Spleen (tissue), 13 donors: ENCODE measurements at places on chromosomes 7 and 10. TPM values are rescaled to one million over a fixed set of nuclear protein-coding genes. Genes with fewer than 3 reads are reported as not detected.

The KLF6 gene
- polyA plus RNA-seq = 26.6 TPM

DNA sequence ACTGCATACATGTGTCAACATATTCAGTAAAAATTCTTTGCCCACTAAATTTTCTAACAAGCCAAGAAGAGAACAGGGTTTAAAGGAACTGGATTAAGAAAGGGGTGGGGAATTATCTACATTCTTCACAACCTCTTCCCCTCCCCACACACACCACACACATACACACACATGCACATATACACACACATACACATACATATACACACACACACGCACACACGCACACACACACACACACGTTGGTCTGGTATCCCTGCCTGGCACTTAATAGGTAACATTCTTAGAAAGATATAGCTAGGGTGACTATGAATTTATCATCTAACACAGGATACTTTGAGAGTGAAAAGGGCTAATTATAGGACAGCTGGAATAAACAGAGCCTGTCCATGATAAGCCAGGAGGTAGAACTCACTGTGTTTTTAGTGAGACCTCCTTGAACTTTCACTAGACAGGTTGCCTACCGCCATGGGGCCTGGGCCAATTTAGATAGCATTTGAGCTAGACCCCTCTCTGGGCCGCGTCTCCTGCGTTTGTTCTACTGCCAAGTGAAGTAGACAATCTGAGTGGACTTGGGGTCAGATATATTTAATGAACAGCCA is 33.1 kb upstream of the EPC1 start:
- no peaks in the 10 kb centered on the region for H3K27me3 ChIP-seq
- DNase-seq = no peak
- no peak overlapping the region for H3K4me3 ChIP-seq
- H3K4me1 ChIP-seq = peaks cover 28% of the 10 kb centered on the region
- no peaks in the 10 kb centered on the region for H3K36me3 ChIP-seq

The PCBD1 gene
- polyA plus RNA-seq = 25.0 TPM

GRCh38 chr7:35035511-35035961 is 1.7 kb downstream of the DPY19L1 start:
- no peaks in the 10 kb centered on the region for H3K27me3 ChIP-seq
- no peak for DNase-seq
- peak overlapping the region; percentile 93 for H3K4me3 ChIP-seq
- H3K4me1 ChIP-seq = peaks cover 26% of the 10 kb centered on the region
- H3K27ac ChIP-seq = peak overlapping the region; percentile 90
- no peaks in the 10 kb centered on the region for H3K36me3 ChIP-seq

DNA sequence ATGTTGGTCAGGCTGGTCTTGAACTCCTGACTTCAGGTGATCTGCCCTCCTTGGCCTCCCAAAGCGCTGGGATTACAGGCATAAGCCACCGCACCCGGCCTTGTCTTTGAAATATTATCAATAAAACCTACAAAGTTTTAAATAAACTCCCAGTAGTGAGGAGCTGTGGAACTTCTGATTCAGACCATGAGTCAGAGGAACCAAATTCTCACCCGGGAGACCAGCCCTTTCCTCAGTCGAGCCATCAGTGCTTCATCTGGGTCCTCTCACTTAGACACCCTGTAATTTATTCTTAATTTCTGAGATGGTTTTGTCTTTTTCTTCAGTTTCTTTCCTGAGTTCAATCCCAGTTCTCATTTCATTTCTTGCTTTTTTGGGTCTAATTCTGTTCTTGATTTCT is 68.6 kb downstream of the DYNC2I1 start:
- no peaks in the 10 kb centered on the region for H3K27me3 ChIP-seq
- no peaks in the 10 kb centered on the region for H3K4me1 ChIP-seq
- no peak overlapping the region for H3K4me3 ChIP-seq
- no peak overlapping the region for H3K27ac ChIP-seq
- DNase-seq = no peak
- peaks cover 3% of the 10 kb centered on the region for H3K36me3 ChIP-seq

- H3K27me3 ChIP-seq = no peaks in the 10 kb centered on the region
- no peaks in the 10 kb centered on the region for H3K36me3 ChIP-seq
- no peak for DNase-seq
- no peak overlapping the region for H3K27ac ChIP-seq
- peaks cover 6% of the 10 kb centered on the region for H3K4me1 ChIP-seq
These were observed 26.5 kb downstream of the VWA2 start for GRCh38 chr10:114265392-114266053.

DNA sequence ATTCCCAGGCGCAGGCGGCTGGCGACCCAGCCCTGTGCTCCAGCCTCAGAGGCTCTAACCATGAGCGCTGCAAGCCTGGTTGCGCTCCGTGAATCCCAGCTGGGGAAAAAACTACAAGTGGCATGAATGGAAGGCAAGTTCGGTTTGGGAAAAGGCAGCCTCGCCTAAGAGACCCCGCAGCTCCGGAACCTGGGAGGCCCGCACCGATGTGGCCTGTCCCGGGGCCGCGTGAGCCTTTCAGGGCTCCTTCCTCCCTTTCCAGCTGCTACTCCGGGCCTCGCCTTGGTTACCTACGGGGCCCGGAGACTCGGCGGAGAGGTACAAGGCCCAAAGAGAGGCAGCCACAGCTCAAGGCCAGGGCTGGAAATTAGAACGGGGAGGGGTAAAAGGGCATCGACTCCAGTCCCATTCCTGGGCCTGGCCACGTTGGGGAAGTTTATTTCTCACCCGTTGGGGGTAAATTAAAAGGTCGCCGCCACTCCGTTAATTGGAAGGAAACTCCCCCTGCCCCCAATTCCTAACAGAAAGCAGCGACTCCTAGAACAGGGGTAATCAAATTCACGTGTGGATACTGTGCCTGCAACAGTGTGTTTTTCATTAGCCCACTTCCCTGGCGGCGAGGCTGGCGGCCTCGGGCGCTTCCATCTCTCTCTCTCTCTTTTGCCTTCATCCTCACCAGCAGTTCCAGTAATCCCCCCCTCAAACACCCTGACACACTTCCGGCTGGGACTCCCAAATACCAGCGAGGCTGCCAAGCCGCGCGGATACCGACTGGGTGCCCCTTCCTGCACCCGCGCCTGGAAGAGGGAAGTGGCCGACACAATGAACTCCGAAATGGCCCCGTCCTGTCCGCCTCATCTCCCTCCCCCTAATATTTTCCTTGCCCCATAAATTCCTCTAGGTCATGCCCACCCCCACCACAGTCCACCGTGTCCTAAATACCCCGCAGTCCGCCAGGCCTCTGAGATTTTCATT is 1.5 kb upstream of the HOXA9 start:
- H3K4me3 ChIP-seq = no peak overlapping the region
- H3K4me1 ChIP-seq = peaks cover 55% of the 10 kb centered on the region
- H3K27ac ChIP-seq = no peak overlapping the region
- H3K36me3 ChIP-seq = no peaks in the 10 kb centered on the region
- DNase-seq = peak; percentile 74
- H3K27me3 ChIP-seq = peaks cover 99% of the 10 kb centered on the region

DNA sequence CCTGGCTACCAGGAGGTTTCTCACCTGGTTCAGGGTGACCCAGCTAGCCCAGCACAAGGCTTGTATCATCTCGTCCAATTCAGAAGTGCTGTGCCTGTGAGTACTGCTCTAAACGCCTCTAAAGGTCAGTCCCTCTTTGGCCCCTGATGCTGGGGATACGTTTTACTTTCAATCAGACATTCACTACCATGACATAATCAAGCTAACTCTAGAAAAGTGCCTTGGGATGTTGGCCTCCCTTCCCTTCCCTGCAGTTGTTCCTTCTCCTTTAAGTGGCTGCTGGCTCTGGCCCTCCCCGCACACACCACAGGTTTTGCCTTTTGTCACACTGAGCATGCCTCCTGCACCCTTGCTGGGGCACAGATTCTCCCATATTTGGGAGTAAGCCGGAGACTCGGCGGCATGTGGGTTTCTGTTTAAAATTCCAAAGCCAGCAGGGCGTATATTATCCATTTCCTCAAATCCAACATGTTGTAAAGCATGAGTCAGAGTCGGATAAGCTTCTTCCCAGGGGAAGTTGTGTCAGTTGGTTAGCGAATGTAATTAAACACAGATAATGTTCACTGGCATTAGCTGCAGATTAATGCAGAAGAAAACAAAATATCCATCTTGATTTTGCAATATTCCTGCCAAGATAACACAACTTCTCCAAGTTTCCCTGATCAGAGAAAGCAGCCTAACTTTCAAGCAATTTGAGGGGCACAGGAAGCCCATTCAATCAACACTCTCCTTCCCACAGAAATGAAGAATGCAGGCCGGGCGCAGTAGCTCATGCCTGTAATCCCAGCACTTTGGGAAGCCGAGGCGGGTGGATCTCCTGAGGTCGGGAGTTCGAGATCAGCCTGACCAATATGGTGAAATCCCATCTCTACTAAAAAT is 31.8 kb upstream of the VCL start:
- H3K4me1 ChIP-seq = peaks cover 5% of the 10 kb centered on the region
- peak overlapping the region; percentile 82 for H3K27ac ChIP-seq

- no peaks in the 10 kb centered on the region for H3K36me3 ChIP-seq
- no peaks in the 10 kb centered on the region for H3K4me1 ChIP-seq
- no peaks in the 10 kb centered on the region for H3K27me3 ChIP-seq
- H3K27ac ChIP-seq = no peak overlapping the region
These were observed 111.5 kb downstream of the SEMA3C start for GRCh38 chr7:80807166-80807900.

DNA sequence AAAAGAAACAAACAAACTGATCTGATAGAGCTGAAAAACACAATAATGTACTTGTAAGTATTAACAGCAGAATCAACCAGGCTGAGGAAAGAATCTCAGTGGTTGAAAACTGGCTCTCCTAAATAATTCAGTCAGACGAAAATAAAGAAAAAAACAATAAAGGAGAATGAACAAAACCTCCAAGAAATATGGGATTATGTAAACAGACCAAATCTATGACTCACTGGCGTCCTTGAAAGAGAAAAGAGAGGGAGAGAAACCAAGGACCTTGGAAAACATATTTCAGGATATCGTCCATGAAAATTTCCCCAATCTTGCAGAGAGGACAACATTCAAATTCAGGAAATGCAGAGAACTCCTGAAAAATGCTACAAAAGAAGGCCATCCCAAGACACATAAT is 62.9 kb downstream of the FBXL13 start:
- no peak overlapping the region for H3K4me3 ChIP-seq
- no peaks in the 10 kb centered on the region for H3K4me1 ChIP-seq
- no peaks in the 10 kb centered on the region for H3K36me3 ChIP-seq
- no peak for DNase-seq
- no peaks in the 10 kb centered on the region for H3K27me3 ChIP-seq

DNA sequence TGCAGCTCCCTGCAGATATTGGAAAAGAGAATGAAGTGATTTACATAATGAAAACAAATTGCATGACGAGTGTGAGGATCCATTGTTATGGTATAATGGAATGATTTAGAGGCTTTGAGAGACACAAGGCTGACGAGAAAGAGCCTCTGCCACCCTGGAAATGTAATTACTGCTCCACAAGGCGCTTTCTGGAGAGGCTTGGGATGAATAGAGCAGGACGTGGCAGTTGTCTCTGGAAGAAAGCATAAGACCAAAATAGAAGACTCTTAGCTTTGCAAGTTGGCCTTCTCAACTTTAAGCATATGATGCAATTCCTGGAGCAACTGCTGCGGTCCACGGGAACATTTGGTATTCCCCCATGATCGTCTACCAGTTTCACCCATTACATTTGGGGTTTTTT is 181.9 kb upstream of the TCF7L2 start:
- no peaks in the 10 kb centered on the region for H3K27me3 ChIP-seq
- H3K4me1 ChIP-seq = no peaks in the 10 kb centered on the region
- no peak overlapping the region for H3K27ac ChIP-seq

The SDK1 gene
- polyA plus RNA-seq = 3.2 TPM

- H3K27me3 ChIP-seq = peaks cover 29% of the 10 kb centered on the region
- H3K4me1 ChIP-seq = peaks cover 34% of the 10 kb centered on the region
- DNase-seq = peak; percentile 83
- no peaks in the 10 kb centered on the region for H3K36me3 ChIP-seq
These were observed 26.9 kb downstream of the PRSS2 start for GRCh38 chr7:142797391-142798377.

DNA sequence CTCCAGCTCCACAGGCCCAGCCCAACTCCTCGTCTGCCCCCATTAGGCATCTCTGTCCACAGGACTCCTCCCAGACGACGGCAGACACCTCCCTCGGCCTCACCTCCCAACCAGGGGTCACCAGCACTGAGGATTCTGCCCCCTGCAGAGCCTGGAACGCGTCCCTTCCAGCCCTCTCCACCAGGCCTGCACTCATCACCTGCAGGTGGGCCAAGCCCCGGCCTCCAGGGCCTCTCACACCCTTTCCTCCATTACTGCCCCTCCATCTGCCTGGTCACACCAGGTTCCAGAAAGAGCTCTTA is 42.7 kb upstream of the PDGFA start:
- H3K36me3 ChIP-seq = no peaks in the 10 kb centered on the region
- no peak for DNase-seq
- no peak overlapping the region for H3K4me3 ChIP-seq
- H3K27ac ChIP-seq = peak overlapping the region; percentile 64
- no peaks in the 10 kb centered on the region for H3K27me3 ChIP-seq
- H3K4me1 ChIP-seq = peaks cover 22% of the 10 kb centered on the region

DNA sequence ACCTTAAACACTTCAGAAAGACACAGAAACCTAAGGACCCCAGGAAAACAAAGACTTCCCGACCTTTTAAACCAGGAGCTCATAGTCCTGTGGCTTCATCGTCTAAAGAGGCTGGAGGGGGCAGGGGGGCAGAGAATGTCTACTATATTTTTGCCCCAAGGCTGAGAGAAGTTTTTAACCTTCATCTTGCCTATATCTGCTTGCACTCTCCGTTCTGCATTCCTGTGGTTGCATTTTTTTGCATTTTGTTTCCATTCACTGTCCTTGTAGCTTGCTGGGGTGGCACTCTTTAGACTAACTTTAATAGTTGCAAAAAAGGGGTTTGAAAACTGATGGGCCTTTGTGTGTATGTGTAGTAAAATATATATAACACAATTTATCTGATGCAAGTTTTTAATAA is 23.7 kb downstream of the PRKAR2B start:
- H3K27me3 ChIP-seq = no peaks in the 10 kb centered on the region
- no peak for DNase-seq
- H3K4me3 ChIP-seq = no peak overlapping the region

- H3K36me3 ChIP-seq = no peaks in the 10 kb centered on the region
- H3K27me3 ChIP-seq = peaks cover 18% of the 10 kb centered on the region
- no peak overlapping the region for H3K27ac ChIP-seq
- no peak overlapping the region for H3K4me3 ChIP-seq
These were observed 5.3 kb upstream of the SCIN start for GRCh38 chr7:12564996-12565764.
